ENCODE measurements at places on chromosomes 16 and 17.
A peak's percentile ranks its signal among the peaks of the same experiment; 100 is the strongest.

GRCh38 chr16:68227850-68228553, 7.9 kb downstream of the ESRP2 start:
- no peak for DNase-seq

- no peak for DNase-seq
Measured at GRCh38 chr17:51238255-51238887, 21.5 kb downstream of the MBTD1 start.

GRCh38 chr17:60524463-60525327, 1.3 kb downstream of the APPBP2 start:
- DNase-seq = no peak

DNA sequence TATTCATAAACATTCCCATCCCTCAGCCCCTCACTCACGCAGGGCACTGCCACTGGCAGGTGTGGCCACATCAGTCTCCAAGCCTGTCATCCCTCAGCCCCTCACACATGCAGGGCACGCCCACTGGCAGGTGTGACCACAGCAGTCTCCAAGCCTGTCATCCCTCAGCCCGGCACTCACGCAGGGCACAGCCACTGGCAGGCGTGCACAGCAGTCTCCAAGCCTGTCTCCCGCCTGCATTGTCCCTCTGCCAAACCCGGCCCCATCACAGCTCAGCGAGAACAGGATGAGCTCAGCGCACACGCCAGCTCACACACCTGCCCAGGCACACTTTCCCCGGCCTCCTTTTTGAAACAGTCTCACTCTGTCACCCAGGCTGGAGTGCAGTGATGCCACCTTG, 11.4 kb upstream of the KREMEN2 start:
- no peak for DNase-seq

- DNase-seq = no peak
Measured at GRCh38 chr17:13885550-13885949, 183.8 kb upstream of the COX10 start.

DNA sequence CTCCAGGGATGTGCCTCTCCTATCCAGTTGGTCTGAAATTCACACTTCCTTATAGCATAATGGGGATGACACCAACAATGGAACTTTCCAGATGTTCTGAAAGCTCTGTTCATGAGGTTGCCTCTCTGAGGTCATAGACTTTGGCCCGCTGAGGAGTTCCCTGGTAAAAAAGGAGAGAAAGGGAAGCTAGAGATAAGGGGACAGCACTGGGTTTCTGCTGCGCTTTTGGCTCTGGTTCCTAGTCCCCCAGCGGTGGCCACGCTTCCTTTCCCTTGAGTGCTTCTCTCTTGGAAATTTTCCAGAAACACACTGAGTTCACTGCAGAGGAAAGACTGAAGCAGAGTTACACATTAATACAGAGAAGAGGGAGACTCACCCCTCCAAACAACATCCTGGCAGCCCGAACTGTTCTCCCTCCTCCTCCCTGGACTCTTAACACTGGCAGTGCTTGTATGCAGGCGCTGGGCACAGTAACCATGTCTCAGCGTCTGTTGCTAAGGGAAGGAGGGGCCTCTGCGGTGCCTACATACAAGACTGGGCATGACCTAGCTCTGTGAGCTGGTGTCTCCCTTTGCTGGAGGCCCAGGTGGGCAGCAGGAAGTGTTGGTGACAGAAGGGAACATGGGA, at the start of gene DNAH3:
DNAH3 (minus strand) TSS at position 472 of the 627 bp plus-strand sequence. CDS start 527 bp downstream, outside the sequence.
- DNase-seq = no peak

- no peak for DNase-seq
Measured at GRCh38 chr16:68599586-68599985, 45.5 kb upstream of the CDH3 start.

GRCh38 chr17:75406222-75406615, 741 bp upstream of the GRB2 start:
- peak; percentile 47 for DNase-seq

- peak; percentile 83 for DNase-seq
Measured at GRCh38 chr17:41962768-41963434, 3.7 kb upstream of the CNP start.

GRCh38 chr16:19162085-19162484, 6.0 kb upstream of the SYT17 start:
- DNase-seq = no peak

DNA sequence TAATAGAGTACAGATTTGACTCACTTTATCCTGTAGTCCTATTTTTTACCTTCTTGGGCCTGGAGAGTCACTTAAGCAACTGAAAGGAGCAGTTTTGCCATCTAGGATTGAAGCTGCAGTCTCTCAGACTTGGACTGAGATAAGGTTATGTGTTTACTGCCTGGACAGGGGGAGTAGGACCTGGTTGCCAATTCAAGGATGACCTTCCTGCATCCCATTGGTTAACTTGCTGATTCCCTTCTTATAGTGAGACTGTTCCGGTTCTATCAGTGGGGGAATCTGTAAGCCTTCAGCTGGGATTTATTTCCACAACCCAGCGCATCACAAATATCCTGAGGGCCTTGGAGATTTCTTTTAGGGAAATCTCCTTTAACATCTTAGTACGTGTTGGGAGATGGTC, 2.9 kb downstream of the UBN1 start:
- no peak for DNase-seq

- DNase-seq = no peak
Measured at GRCh38 chr17:79075446-79075750, 774 bp downstream of the ENGASE start.

GRCh38 chr16:23905027-23905426, 69.2 kb downstream of the PRKCB start:
- no peak for DNase-seq
